ENCODE measurements at places on chromosomes 3 and 15. TPM values are rescaled to one million over a fixed set of nuclear protein-coding genes. Genes with fewer than 3 reads are reported as not detected.
A peak's percentile ranks its signal among the peaks of the same experiment; 100 is the strongest.

- no peaks in the 10 kb centered on the region for H3K4me1 ChIP-seq
- no peaks in the 10 kb centered on the region for H3K27me3 ChIP-seq
- H3K4me3 ChIP-seq, result no peak overlapping the region
- no peak for DNase-seq
These were observed 13.4 kb upstream of the FAM98B start for GRCh38 chr15:38440353-38441129.

Gene TM4SF18
- total RNA-seq, result 6.0 TPM

DNA sequence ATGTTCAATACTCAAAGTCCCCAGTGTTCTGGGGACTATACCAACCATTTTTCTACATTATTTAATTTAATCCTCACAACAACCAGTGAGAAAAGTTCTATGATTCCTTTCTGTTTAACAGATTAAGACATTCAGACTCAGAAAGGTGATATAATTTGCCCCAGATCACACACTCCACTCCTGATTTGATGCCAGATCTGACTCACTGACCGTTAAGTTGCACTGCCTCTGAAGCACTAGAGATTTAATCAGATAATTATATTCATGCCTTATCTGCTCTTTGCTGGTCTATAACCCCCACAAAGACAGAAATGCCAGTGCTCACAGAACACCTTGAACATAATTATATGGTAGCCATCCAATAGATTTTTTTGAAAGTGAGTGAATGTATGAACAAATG lies 501.0 kb downstream of the IGSF11 start:
- no peak overlapping the region for H3K4me3 ChIP-seq
- no peaks in the 10 kb centered on the region for H3K36me3 ChIP-seq
- no peaks in the 10 kb centered on the region for H3K27me3 ChIP-seq
- H3K27ac ChIP-seq, result no peak overlapping the region
- no peaks in the 10 kb centered on the region for H3K4me1 ChIP-seq
- no peak for DNase-seq

Gene PIF1
- 0.45 TPM for total RNA-seq

- no peaks in the 10 kb centered on the region for H3K27me3 ChIP-seq
- peak; percentile 38 for DNase-seq
- H3K4me1 ChIP-seq, result peaks cover 40% of the 10 kb centered on the region
- H3K4me3 ChIP-seq, result no peak overlapping the region
- peak overlapping the region; percentile 76 for H3K27ac ChIP-seq
- no peaks in the 10 kb centered on the region for H3K36me3 ChIP-seq
These were observed 29.8 kb downstream of the PLA1A start for GRCh38 chr3:119627461-119627860.

Gene THRB
- 28.5 TPM for total RNA-seq

Gene HDC
- 0.30 TPM for total RNA-seq

GRCh38 chr3:153285194-153285641 lies 123.2 kb downstream of the RAP2B start:
- H3K4me1 ChIP-seq, result peaks cover 25% of the 10 kb centered on the region
- H3K4me3 ChIP-seq, result no peak overlapping the region
- no peak for DNase-seq
- no peaks in the 10 kb centered on the region for H3K27me3 ChIP-seq
- H3K36me3 ChIP-seq, result no peaks in the 10 kb centered on the region
- H3K27ac ChIP-seq, result no peak overlapping the region

Gene CD86
- 0.56 TPM for total RNA-seq

DNA sequence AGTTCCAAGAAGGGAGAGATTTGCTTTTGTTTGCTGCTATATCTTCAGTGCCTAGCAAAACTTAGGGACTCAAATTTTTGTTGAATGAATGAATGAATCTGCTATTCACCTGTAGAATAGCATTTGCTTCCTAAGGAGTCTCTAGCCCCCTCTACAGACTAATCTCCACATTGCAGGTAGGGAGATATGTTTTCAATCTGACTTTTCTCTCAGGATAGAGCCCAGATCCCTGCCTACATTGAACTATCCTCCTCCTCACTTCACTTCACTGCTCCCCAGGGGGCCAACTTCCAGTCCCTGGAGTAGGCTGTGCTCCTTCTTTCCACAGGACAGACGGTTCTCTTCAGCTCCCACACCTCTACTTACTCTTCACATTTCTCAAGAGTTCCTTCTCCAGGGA lies 81.9 kb upstream of the PTX3 start:
- H3K27me3 ChIP-seq, result no peaks in the 10 kb centered on the region
- DNase-seq, result no peak
- H3K36me3 ChIP-seq, result no peaks in the 10 kb centered on the region

DNA sequence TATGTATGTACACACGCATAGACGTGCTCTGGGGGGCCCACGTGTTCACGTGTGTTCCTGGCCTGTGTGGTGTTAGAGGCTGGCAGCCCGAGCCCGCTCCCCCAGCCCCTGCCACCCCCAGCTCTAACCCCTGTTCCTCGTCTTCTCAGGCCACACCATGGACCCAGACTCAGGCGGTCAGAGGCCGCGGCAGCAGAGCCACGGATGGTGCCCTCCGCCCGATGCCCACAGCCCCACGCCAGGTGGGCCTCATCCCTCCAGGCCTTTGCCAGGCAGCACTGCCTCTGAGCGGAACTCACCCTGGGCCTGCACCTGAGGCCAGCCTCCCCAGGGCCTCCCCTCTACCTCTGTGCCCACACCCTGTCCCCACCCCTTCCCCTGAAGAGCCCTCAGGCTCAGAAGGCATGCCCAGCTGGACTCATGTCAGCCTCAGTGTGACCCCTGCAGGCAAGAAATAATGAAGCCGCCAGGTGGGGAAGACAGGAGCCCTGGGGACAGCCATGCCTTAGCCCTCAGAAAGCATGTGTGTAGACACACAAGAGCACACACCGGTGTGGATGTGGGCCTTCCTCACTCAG lies 16.4 kb upstream of the GNAT1 start:
- no peaks in the 10 kb centered on the region for H3K36me3 ChIP-seq
- H3K4me3 ChIP-seq, result no peak overlapping the region
- DNase-seq, result no peak
- no peaks in the 10 kb centered on the region for H3K27me3 ChIP-seq
- H3K27ac ChIP-seq, result no peak overlapping the region

Gene MUSTN1
- total RNA-seq, result 104 TPM

- no peak overlapping the region for H3K27ac ChIP-seq
- H3K27me3 ChIP-seq, result no peaks in the 10 kb centered on the region
- H3K36me3 ChIP-seq, result no peaks in the 10 kb centered on the region
- DNase-seq, result no peak
- no peaks in the 10 kb centered on the region for H3K4me1 ChIP-seq
These were observed 32.2 kb upstream of the SGO1 start for GRCh38 chr3:20218215-20218614.

- no peak overlapping the region for H3K27ac ChIP-seq
- H3K4me1 ChIP-seq, result no peaks in the 10 kb centered on the region
- H3K36me3 ChIP-seq, result no peaks in the 10 kb centered on the region
- H3K27me3 ChIP-seq, result no peaks in the 10 kb centered on the region
- no peak overlapping the region for H3K4me3 ChIP-seq
- no peak for DNase-seq
These were observed 511.4 kb upstream of the CBLB start for GRCh38 chr3:106380232-106380631.

Gene CCNB2
- total RNA-seq, result not detected

DNA sequence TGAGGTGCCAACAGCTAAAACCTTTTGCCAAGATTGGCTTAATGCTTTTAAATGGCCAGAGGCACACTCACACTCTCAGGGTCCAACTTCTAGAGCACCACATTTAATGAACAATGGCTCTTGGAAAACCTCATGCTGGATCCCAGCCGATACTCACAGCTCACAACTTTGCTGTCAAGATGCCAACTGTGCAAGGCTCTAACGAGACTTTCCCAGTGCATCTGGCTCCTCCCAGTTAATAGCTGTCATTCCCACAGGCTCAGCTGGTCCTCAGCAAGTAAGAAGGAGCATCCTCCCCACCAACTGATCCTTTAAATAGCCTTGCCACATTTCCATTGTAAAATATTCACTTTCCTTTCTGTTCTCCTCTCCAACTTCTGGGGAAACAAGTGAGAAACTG lies 20.3 kb upstream of the FRMD4B start:
- H3K36me3 ChIP-seq, result no peaks in the 10 kb centered on the region
- no peaks in the 10 kb centered on the region for H3K4me1 ChIP-seq
- peak; percentile 56 for DNase-seq
- H3K4me3 ChIP-seq, result no peak overlapping the region

- peaks cover 2% of the 10 kb centered on the region for H3K36me3 ChIP-seq
- no peak overlapping the region for H3K4me3 ChIP-seq
- peaks cover 17% of the 10 kb centered on the region for H3K4me1 ChIP-seq
- no peak for DNase-seq
- H3K27ac ChIP-seq, result no peak overlapping the region
These were observed 2.5 kb downstream of the EEFSEC start for GRCh38 chr3:128155616-128156360.

- H3K27ac ChIP-seq, result peak overlapping the region; percentile 90
- DNase-seq, result no peak
- peaks cover 56% of the 10 kb centered on the region for H3K4me1 ChIP-seq
- no peaks in the 10 kb centered on the region for H3K27me3 ChIP-seq
- H3K36me3 ChIP-seq, result no peaks in the 10 kb centered on the region
These were observed 3.5 kb downstream of the PLOD2 start for GRCh38 chr3:146157325-146158060.

DNA sequence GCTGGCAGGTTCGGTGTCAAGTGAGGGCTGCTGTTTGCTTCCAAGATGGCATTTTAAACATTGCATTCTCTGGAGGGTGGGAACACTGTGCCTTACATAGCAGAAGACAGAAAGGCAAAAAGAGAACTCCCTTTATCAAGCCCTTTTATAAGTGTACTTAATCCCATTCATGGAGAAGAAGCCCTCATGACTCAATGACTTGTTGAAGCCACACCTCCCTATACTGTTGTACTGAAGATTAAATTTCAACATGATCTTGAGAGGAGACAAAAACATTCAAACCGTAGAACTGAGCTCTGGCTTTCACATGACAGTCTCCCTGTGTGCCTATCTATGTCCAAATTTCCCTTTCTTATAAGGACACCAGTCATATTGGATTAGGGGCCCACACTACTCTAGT lies 443.4 kb upstream of the CDIN1 start:
- H3K27me3 ChIP-seq, result no peaks in the 10 kb centered on the region
- H3K4me3 ChIP-seq, result no peak overlapping the region
- H3K36me3 ChIP-seq, result no peaks in the 10 kb centered on the region
- no peak overlapping the region for H3K27ac ChIP-seq
- no peaks in the 10 kb centered on the region for H3K4me1 ChIP-seq

Gene CNTN6
- not detected for total RNA-seq

Gene SEMA3G
- total RNA-seq, result 13.4 TPM

DNA sequence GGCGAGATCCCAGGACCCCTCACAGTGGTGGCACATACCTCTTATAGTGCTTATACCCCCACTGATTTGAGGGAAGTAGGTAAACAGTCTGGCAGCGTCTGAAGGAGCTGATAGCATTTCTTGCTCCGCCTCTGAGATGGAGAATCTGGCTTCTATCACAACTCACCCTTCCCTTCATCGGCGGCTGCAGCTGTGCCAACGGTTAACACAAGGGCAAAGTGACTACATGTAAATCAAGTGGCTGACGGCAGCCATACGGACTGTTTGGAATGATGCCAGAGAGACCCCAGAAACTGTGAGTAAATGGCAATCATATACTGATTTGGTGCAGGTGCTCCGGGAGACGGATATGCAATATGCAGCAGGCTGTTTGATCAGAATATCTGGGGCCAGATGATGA lies 66.8 kb upstream of the UNC13C start:
- H3K36me3 ChIP-seq, result no peaks in the 10 kb centered on the region
- DNase-seq, result no peak
- no peaks in the 10 kb centered on the region for H3K27me3 ChIP-seq
- H3K4me3 ChIP-seq, result no peak overlapping the region
- H3K4me1 ChIP-seq, result no peaks in the 10 kb centered on the region

DNA sequence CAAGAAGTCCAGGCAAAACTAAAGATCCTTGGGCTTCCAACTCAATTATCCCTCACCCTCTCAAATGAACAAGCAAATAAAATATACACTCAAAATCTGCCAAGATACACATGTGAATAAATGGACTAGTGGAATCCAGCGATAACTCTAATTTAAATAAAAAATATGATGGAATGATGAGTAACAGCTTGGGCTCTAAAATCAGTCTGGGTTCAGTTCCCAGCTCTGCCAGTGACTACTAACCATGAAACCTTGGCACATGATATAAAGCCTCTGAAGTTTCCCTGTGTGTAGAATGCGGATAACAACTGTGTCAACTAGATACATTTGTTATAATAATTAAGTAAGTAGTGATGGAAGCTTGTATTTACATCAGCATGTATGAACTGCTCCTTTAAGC lies 81.3 kb downstream of the CADPS start:
- H3K4me1 ChIP-seq, result no peaks in the 10 kb centered on the region
- no peak overlapping the region for H3K27ac ChIP-seq
- no peaks in the 10 kb centered on the region for H3K27me3 ChIP-seq
- H3K4me3 ChIP-seq, result no peak overlapping the region

GRCh38 chr3:23991683-23992628 lies 46.9 kb downstream of the NR1D2 start:
- no peak for DNase-seq
- H3K27ac ChIP-seq, result no peak overlapping the region
- no peak overlapping the region for H3K4me3 ChIP-seq
- no peaks in the 10 kb centered on the region for H3K36me3 ChIP-seq

DNA sequence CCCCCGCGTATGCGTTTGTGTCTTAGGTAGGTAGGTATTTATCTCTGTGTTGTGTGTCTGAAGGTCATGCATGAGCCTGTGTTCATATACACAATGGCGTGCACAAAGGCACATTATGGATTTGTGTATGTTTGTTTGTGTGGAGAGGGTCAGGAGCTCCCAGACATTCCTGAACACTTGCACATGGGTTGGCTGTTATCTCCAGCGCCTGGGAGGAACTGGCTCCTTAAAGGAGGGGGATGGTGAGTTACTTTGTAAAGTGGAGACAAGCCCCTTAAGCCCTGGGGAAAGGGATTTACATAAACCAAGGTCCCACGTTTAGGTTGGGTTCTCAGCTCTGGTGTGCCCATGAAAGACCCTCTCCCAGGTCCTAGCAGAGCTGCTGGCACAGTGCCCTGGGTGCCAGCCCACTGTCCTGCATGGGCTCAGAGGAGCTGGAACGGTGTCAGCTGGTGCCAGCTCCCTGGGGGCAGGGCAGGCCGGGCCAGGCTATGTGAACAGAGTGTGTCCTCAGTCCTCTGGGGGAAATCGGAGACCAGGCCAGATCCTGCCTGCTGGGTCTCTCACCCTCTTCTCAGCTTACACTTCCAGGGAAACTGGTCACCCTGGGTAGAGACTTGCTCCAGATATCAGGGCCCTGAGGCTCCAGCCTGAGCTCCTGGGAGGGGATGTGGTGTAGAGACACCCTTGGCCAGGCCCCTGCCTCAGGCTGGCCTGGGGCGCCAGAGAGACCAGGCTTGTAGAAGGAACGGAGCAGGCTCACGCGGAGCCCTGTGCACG lies 25.1 kb downstream of the SNX33 start:
- DNase-seq, result no peak
- peak overlapping the region; percentile 56 for H3K27ac ChIP-seq
- peaks cover 47% of the 10 kb centered on the region for H3K4me1 ChIP-seq
- no peaks in the 10 kb centered on the region for H3K27me3 ChIP-seq

GRCh38 chr3:57160076-57160764 lies 4.9 kb downstream of the IL17RD start:
- H3K4me1 ChIP-seq, result peaks cover 62% of the 10 kb centered on the region
- peak overlapping the region; percentile 52 for H3K27ac ChIP-seq
- H3K27me3 ChIP-seq, result no peaks in the 10 kb centered on the region
- H3K36me3 ChIP-seq, result no peaks in the 10 kb centered on the region
- H3K4me3 ChIP-seq, result no peak overlapping the region

Measured in heart left ventricle (tissue), 16 donors.